Stimulated activated CD4-positive, alpha-beta T cell treated with anti-CD3 and anti-CD28 coated beads, Interleukin-12 subunit alpha, Interleukin-12 subunit beta, amount 100 ng/mL, for 48 hours (primary cell): ENCODE measurements at places on chromosomes 5 and 9.

GRCh38 chr5:112342389-112342788 is 76.7 kb downstream of the EPB41L4A start:
- DNase-seq = no peak

DNA sequence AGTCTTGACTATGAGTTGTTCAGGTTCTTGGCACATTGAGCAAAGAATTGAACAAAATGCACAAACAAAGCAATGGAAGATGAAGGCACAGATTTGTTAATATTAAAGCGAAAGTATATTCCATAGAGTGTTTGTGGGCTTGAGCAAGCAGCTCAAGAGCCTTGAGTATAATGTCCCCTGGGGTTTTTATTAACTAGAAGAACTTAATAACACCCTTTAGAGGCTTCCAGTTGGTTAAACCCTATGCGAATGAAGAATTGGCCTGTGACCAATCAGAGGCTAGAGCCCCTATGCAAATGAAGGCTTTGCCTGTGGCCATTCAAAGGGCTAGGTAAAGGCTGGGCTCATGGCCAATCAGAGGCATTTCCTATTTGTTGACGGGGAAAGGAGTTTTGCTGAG is 135.3 kb upstream of the IL12B start:
- DNase-seq = no peak

GRCh38 chr5:169567079-169567478 is 16.5 kb upstream of the SPDL1 start:
- no peak for DNase-seq

GRCh38 chr9:28079677-28080076 is 506.4 kb upstream of the C9orf72 start:
- DNase-seq = no peak

DNA sequence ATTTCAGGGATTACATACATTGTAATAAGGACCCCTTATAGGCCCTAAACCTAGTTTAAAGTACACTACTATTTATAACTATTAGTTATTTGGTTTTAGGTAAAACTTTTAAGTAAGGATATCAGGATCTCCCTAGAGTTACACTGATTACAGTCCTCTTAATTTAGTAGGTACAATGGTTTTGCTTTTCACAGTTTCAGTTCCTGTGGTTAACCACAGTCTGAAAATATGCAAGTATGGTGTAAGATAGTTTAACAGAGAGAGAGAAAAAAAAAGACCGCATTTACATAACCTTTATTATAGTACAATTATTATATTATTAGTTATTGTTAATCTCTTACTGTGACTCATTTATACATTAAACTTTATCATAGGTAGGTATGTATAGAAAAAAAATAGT is 725.3 kb upstream of the PTPRD start:
- DNase-seq = no peak

GRCh38 chr9:1927546-1927945 is 87.6 kb upstream of the SMARCA2 start:
- no peak for DNase-seq

DNA sequence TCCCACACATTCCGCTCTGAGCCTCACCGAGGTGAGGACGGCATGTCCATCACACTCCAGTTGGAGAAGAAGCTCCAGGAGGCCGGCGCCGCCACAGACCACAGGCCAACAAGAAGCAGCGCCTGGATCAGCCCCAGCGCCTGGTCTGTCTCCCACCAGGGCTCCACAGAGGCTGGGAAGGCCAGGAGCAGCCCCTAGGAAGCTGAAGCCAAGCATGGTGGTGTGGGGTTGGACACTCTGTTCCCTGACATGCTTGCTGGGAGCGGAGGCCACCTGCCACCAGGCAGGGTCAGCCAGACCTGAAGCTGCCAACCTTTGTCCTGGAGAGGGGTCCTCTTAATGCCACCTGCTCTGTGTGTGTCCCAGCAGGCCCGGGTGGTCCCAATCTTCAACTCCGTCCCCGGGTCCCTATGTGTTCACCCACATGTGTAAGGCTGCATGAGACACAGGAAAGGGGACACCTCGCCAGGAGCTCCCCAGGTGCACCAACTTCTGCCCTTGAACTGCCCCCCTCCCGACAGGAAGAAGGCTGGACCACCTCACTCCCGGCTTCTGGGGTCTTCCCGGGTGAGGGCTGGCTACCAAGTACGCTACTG is 140.1 kb upstream of the PPP1R26 start:
- no peak for DNase-seq

GRCh38 chr9:83327750-83328622 is 210.2 kb downstream of the FRMD3 start:
- no peak for DNase-seq

DNA sequence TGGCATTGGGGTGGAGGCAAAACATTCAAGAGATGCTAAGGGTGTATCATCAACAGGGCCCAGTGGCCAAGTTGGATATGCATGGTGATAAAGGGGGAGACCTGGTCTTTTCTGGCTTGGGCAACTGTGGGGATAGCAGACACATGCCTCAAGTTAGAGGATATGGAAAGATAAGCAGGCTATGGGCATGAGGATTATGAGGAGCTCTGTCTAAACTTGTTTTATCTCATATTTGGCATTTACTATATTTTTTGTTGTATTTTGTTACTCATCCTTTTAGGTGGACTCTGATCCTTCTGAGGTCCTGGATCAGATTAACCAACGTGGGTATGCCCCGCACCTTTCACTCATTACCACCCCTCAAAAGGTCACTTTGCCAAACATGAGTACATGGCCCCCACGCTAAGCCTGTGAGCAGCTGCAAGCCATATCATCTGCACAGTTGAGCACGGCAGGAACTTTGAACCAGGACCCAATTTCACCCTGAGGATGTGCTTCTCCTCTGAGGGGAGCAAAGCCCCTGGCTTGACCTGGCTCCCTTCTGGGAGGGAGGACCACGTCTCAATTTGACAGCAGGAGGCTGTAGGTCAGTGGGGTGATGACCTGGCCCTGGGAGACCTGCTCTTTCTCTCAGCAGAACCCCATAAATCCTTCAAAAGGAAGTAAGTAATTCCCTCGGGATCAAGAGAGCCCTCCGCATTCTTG is 71.1 kb upstream of the CD180 start:
- no peak for DNase-seq

DNA sequence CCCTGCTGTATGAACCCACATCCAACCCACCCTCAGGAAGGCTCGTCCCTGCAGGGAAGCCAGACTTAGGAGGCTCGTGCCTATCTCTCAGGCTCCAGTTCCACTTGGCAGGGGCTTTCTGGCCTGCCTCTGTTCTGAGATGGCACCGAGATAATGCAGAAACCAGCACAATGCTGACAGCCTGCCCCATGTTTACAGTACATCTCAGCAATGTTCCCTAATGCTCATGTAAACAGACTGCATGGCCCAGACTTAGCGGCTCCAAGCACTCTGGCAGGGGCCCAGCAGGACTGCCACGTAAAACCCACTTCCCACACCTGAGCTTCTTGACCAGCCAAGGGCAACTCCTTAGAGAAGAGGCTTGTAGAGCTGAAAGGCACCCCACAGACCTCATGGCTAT is 499.5 kb upstream of the BRINP1 start:
- DNase-seq = no peak

GRCh38 chr5:100502684-100503083 is 32.5 kb upstream of the FAM174A start:
- no peak for DNase-seq

DNA sequence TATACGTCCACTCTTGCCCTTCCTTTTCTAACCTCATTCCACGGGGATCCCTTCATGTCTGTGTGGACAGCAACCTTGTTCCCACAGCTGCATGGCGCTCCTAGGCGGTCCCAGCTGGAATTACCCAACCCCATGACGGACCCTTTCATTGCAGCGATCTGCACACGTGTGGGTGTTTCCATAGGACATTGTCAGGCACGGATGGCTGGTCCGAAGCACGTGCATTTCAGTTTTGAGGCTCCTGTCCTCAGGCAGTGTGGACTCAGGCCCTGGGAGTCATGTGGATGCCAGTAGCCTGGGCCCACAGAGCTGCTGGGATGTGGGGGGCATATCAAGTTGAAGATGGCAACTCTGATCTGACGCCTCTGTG is 15.0 kb downstream of the CARD19 start:
- no peak for DNase-seq
